ENCODE measurements at places on chromosomes 5 and 9.
A peak's percentile ranks its signal among the peaks of the same experiment; 100 is the strongest.

- DNase-seq = no peak
Observed at GRCh38 chr5:103744159-103744558, 181.6 kb upstream of the NUDT12 start.

DNA sequence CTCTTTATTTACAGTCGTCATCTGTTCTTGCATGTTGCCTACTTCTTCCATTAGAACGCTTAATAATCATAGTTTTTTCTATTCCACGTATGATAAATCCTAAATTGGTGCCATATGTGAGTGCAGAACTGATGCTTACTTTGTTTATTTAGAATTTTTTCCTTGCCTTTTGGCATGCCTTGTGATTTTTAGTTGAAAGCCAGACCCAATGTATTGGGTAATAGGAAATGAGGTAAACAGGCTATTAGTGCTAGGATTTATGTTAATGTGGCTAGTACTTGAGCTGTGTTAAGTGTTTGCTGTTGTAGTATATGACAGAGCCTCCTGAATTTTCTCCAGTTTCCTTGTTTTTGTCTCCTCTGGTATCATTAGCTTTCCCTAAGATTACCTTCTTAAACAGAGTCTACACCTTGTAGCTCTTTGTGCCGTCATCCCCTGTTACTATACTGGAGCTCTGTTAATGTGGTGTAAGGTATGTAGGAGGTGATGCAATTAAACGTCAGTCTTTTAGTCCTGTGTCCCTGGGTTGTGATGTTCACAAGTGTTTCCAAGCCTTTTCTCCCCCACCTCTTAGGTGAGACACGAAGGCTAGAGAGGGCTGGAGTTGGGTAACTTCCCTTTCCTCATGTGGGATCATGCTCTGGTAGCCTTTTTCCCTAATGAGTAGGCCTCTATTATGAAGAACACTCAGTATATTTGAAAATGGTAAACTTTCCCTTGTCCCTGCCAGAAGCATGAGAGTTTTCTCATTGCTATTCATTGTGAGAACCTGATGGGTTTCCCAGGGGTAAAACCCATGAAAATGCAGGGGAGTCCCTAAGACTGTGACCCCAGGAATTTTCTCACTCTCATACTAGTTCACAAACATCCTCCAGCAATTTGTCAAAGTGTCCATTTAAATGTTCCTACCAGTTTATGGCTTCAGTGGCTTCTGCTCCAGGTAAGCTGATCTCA lies 21.2 kb downstream of the SPATA31D3 start:
- no peak for DNase-seq

DNA sequence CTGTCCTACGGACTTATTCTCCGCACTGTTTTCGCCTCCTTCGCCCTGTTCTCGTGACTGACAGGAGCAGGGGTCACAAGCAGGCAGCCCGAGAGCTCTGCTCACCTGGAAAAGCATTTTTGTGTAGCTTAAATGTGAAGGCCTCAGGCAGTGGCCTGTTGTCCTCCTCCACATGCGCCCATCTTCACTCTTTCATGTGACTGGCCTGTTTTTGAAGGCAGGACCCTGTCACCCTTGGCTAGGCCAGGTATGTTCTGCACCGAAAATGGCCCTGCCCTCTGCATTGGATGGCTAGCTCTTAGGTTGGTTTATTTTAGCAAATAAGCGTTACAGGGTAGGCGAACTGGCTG lies 614 bp upstream of the CPLANE1 start:
- DNase-seq = no peak

GRCh38 chr9:13278368-13279246 lies 885 bp downstream of the MPDZ start:
- DNase-seq = no peak

GRCh38 chr5:57157131-57157530 lies 16.7 kb upstream of the GPBP1 start:
- DNase-seq = no peak

DNA sequence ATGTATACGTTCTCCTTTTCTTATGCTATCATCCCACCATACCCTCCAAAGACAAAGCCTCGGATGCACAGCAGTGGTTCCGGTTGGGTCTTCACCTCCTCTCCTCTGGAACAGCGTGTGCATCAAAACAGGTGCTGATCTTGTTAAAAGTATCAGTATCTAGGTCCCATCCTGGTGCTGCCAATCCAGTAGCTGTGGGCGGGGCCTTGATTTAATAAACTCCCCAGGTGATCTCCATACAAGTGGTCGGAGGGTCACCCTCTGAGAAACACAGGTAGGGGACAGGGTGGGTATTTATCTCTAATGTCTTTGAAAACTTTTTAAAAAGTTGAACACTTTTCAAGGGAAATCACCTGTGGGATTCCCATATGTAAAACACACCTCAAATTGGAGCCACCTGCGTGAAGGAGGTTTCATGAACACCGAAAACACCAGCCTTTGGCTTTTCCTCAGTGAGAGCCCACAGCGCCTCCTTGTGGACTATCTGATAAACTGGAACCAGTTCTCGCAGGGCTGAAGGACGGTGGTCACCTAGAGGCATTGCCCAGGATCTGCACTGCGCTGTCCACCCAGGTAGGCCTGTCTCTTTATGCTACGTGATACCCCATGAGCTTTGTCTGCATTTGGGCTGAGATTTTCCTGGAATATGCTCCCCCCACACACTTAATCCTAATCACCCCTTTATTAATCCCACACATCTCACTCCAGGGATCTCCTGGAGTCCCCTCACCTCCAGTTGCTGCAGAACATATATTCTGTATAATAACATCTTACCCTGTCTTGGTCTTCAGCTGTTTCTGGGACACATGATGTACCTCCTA lies 80.5 kb upstream of the EPB41L4B start:
- DNase-seq = no peak

DNA sequence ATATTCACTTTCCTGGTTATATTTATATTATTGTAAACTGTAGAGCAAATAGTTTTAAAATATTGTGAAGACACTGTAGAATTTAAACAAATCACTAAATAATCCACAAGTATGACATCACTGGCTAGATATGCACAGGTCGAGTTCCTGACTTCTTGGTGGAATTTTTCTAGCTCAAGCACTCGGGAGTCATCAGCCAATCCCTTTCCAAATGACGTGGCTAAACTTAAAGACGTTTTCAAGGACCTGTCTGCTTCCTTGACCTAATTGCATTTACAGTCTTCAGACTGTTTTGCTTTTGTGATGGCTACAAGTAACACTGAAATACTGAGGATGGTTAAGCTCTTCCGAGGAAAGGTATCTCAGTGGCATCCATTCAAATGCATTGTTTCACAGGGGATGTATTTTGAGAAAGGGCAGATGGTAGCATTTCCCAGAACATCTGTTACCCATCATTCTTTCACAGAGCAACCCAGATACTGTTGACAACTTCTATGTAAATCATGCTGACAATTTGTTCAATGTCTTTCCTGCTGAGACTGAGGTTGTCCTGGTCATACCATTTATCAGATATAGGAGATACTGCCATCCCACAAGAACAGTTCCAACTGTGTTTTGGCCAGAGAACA lies 262.8 kb downstream of the CDH10 start:
- DNase-seq = no peak

- no peak for DNase-seq
Observed at GRCh38 chr5:166936351-166936750, 1355.1 kb upstream of the WWC1 start.

- no peak for DNase-seq
Observed at GRCh38 chr9:110338143-110338542, 480 bp upstream of the TXNDC8 start.

DNA sequence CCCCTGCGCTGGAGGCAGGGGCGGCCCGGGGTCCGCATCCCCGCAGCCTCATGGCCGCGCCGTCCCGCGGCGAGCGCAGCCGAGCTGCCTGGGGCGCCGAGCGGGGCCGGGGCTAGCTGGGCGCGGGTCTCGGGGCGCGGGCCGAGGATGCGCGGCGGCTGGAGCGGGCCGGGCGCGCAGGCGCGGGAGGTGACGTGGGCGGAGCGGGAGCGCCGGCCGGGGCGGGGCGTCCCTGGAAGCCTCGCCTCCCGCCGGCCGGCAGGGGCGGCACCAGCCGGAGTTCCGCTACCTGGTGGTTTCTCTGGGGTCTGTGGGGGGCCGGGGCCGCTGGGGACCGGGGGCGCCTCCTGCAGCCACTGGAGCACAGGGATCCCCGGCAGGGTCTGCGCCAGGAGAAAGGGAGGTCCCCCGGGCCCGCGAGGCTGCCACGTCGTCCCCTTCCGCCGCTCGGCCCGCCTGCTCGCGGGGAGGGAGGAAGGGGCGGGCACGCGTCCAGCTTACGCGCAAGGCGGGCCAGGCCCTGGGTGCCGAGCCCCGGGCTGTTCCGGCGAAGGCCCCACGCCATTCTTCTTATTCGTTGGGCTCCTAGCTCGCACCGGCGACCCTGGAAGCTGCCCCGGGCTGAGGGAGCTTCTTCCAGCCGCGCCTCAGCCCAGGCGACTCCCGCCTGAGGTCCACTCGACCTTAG lies at the start of gene LPCAT1:
TSS of gene LPCAT1 (minus strand) at position 168 of the 688 bp plus-strand sequence. CDS start at position 52, 116 bp downstream.
- DNase-seq = peak; percentile 57

- DNase-seq = no peak
Observed at GRCh38 chr5:55853041-55853670, 2.0 kb downstream of the IL31RA start.

GRCh38 chr5:75460942-75461610 lies 50.4 kb downstream of the CERT1 start:
- DNase-seq = no peak

DNA sequence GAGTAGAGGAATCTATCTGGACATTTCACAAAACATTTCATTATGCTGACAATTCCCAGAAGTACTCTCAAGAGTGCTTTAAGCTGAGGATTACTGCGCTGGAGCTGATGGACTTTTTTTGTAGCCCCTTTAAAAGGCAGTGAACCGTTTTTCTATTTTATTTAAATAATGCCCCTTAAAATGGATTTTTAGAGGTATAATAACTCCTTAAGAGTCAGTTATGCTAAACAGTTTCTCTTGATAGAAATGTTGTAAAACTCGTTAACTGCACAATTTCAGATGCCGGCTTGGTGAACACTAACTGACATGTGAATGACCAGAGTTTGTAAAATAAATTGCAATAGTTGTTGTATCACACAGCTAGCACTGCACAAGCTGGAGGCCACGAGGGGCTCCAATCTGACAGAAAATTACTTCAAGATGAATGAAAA lies 174.0 kb downstream of the NR2F1-AS1 start:
- no peak for DNase-seq

GRCh38 chr9:76087976-76088375 lies 197.5 kb downstream of the PCSK5 start:
- no peak for DNase-seq

- DNase-seq = no peak
Observed at GRCh38 chr5:54443270-54443669, 12.2 kb upstream of the HSPB3 start.

- DNase-seq = no peak
Observed at GRCh38 chr9:79632705-79633104, 60.9 kb downstream of the TLE4 start.

DNA sequence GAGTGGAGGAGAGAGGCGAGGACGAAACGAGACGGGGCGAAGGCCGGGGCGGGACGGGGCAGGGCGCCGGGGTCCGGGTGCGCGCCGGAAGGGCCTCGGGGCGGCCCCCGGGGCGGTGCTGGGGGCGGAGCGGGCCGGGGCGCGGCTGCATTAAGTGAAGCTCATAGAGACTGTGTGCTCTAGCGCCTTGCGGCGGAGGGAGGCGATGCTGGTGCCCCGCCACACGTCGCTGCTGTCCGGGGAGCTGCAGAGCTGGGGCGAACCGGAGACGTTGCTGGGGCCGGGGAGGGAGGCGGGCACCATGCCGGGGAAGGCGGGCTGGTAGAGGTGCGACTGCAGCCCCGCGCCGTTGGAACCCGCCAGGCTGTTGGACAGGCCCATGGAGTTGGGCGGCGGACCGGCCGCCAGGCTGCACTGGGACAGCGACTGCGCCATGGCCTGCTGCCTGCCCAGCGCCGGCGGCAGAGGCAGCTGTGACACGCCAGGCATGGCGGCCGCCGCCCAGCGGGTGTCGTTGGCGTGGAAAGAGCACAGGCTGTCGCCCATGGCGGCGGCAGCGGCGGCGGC lies 8.3 kb downstream of the OTP start:
- no peak for DNase-seq

DNA sequence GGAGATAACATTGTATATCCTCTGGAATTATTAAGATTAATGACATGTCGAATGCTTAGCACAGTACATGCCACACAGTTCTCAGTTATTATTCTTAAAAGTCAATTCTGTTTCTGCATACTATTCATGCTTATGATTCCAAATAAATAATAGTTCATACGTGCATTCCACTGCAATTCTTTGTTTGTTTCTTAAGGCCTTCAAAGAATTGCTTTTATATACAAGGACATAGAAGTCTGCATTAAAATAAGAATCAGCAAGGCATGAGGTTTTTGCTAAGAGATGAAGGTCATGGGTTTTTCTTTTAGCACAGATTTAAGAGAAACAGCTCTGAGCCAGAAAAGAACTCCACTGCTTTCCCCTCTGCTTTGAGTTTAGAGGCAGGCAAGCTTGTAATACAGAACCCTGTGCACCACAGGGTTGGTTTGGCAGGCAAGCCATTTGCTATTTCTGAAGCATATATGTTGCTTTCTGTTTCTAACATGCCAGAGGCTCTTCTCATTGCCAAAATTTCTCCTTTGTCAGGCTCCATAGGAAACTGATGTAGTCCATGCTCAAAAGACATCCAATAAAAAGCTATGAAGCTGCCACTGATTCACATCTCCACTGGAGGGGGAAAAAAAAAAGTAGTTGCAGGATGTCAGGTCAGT lies 420.6 kb upstream of the TYRP1 start:
- DNase-seq = no peak

- DNase-seq = no peak
Observed at GRCh38 chr9:112241491-112241890, 66.4 kb upstream of the SUSD1 start.

DNA sequence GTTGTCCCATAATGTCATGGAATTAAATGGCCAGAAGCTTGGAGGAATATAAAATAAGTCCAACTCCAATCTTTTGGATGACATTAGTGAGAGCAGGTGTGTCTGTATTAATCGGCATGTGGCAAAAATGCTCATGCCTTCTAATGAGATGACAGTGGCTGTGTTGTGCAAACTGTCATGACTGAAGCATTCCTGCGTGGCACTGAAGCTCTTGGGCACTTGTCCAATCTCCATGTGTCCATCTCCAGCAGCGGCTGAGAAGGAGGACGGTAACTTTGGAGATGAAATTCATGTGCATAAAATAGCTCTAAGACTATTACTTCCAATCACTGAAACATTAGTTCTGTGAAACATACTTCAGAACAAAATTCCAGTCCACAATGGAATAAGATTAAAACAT lies 697.5 kb upstream of the GRAMD2B start:
- no peak for DNase-seq

DNA sequence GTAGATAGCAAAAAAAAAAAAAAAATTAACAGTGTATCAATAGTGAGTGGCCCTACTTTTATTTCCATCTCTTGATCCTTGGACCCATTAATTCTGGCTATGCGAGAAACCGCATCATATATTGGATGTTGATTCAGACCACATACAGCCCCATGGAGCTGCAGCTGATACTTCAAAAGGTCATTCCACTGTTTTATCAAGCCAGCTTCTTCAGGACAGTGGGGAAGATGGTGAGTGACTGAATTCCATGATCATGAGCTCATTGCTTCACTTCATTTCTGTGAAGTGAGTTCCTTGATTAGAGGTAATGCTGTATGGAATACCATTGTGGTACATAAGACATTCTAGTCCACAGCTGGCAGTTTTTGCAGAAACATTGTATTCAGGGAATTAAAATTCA lies 222.9 kb upstream of the MEF2C start:
- DNase-seq = no peak
